ENCODE measurements at places on chromosomes 12 and 14.

DNA sequence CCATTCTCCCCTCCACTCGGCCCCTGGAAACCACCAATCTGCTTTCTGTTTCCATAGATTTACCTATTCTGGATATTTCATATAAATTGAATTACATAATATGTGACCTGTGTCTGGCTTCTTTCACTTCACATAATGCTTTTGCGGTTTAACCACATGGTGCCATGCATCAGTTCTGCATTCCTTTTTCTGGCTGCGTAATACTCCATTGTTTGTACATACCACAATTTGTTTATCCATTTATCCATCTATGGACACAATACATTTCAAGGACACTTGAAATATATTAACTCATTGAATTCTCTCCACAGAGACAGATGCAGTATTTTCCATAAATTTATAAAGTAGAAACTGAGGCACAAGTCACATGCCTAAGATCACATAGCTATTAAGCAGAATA lies 110.3 kb upstream of the ETV6 start:
- DNase-seq: no peak

DNA sequence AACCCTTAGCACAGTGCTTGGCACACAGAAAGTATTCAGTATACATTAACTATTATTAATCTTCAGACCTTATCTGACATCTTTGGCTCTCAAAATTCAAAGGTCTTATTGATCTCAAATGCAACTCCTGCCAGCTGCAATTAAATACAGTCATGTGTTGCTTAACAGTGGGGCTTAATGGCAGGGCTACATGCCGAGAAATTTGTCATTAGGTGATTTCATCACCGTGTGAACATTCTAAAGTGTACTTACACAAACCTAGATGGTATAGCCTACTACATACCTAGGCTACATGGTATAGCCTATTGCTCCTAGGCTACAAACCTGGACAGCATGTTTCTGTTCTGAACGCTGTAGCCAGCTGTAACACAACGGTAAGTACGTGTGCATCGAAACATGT lies 156.3 kb upstream of the TMCC3 start:
- no peak for DNase-seq

- DNase-seq: no peak
Measured at GRCh38 chr14:22185191-22185590, 403.8 kb downstream of the DAD1 start.

DNA sequence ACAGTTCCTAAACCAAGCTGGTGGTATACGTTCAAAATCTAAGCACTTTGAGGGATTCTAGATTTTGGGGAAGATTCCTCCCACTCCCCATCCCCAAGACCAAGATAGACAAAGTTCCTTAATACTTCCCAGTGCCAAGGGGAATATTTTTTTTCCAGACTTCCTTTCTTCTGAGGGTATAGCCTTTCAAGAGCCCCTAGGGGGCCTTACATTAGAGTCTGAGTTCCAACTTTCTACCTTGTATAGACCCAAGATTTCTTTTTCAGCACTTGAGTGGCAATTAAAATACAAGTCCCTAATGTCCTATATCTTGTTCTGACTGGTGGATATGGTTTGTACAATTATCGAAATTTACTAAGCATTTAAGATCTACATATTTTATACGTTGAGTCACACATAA lies 28.7 kb upstream of the SOS2 start:
- DNase-seq: no peak

DNA sequence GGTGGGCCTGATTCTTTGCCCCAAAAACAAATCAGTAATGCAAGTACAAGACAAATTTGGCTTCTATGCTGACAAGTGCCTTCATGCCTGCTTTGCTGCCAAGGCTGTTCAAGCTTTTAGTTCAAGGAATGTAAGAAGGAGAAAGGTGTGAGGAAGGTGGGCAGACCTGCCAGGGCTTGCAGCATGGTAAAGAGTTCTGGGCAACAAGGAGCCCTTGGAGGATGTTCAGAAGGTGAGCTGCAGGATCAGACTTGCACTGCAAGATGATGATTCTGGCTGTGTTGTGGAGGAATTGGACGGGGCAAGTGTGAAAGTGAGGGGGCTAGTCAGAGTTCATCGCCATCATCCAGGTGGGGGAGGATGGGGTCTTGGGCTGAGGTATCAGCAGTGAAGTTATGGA lies 167.9 kb downstream of the NUAK1 start:
- no peak for DNase-seq

DNA sequence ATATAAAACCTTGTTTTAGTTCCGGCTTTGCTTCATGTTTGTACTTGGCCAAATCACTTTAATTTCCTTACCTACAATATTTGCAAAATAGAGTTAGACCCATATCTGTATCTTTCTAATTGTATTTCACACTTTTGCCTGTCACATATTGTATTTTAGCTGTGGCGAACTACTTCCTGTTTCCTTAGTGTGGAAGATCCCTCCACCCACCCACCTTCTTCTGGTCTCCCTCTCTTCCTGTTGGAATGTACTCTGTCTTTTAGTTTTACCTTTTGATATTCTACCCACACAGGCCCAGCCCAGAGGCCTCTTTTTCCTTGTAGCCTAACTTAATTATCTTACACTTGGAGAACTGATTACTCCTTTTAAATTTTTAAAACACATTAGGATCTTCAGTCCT lies 78.2 kb downstream of the SCN8A start:
- DNase-seq: no peak

GRCh38 chr12:42458575-42458974 lies 131.0 kb downstream of the PRICKLE1 start:
- DNase-seq: no peak

- DNase-seq: no peak
Measured at GRCh38 chr12:69107541-69107940, 131.8 kb upstream of the CPSF6 start.

GRCh38 chr12:121114806-121115205 lies 17.9 kb upstream of the P2RX7 start:
- no peak for DNase-seq

GRCh38 chr12:45613296-45613695 lies 116.2 kb upstream of the ARID2 start:
- DNase-seq: no peak
